ENCODE measurements at places on chromosomes 5 and 9. TPM values are rescaled to one million over a fixed set of nuclear protein-coding genes. Genes with fewer than 3 reads are reported as not detected.

The EXOC3 gene
- total RNA-seq, result 33.2 TPM

The FAM120AOS gene
- 51.1 TPM for total RNA-seq

The SLC6A7 gene
- not detected for total RNA-seq

The FBP2 gene
- not detected for total RNA-seq

The KCNIP1 gene
- not detected for total RNA-seq

The DND1 gene
- total RNA-seq, result 0.33 TPM

The NMUR2 gene
- total RNA-seq, result not detected

The F2RL1 gene
- 272 TPM for total RNA-seq

The FCHO2 gene
- 14.1 TPM for total RNA-seq

The OR13J1 gene
- not detected for total RNA-seq

The KLF4 gene
- 20.0 TPM for total RNA-seq

The ADAM19 gene
- 13.7 TPM for total RNA-seq

The PCDHGA8 gene
- 0.02 TPM for total RNA-seq

The ITK gene
- total RNA-seq, result 0.17 TPM

The PTGES2 gene
- total RNA-seq, result 105 TPM

The ABO gene
- total RNA-seq, result not detected

The RNF20 gene
- total RNA-seq, result 24.8 TPM

The FOXI1 gene
- total RNA-seq, result not detected

The RNF180 gene
- 0.29 TPM for total RNA-seq

The B4GALT7 gene
- total RNA-seq, result 29.9 TPM

The BAAT gene
- total RNA-seq, result 0.57 TPM

The TSC1 gene
- 17.8 TPM for total RNA-seq

The SPATA31C1 gene
- not detected for total RNA-seq

The GABRA1 gene
- total RNA-seq, result not detected

The JAKMIP2 gene
- not detected for total RNA-seq

The SLC1A1 gene
- total RNA-seq, result 1.3 TPM

The PTGES gene
- total RNA-seq, result 131 TPM

The DMGDH gene
- not detected for total RNA-seq

The ACOT12 gene
- total RNA-seq, result not detected

The TRPM3 gene
- total RNA-seq, result not detected

The NEURL1B gene
- total RNA-seq, result 2.9 TPM

The SAPCD2 gene
- total RNA-seq, result 26.4 TPM

The PHF24 gene
- total RNA-seq, result 0.09 TPM

The DCANP1 gene
- not detected for total RNA-seq

The TCF7 gene
- total RNA-seq, result 14.9 TPM

The MUSK gene
- not detected for total RNA-seq

The PAX5 gene
- total RNA-seq, result not detected

All from A549 treated with ZK216348 at 1 μM for 4 hours (cell line).